Stimulated activated CD8-positive, alpha-beta memory T cell treated with anti-CD3 and anti-CD28 coated beads, Interleukin-7, amount 100 ng/mL, for 1 hour (primary cell): ENCODE measurements at places on chromosomes 12 and 14.

- DNase-seq: no peak
Measured at GRCh38 chr14:100295376-100296105, 10.7 kb downstream of the SLC25A29 start.

DNA sequence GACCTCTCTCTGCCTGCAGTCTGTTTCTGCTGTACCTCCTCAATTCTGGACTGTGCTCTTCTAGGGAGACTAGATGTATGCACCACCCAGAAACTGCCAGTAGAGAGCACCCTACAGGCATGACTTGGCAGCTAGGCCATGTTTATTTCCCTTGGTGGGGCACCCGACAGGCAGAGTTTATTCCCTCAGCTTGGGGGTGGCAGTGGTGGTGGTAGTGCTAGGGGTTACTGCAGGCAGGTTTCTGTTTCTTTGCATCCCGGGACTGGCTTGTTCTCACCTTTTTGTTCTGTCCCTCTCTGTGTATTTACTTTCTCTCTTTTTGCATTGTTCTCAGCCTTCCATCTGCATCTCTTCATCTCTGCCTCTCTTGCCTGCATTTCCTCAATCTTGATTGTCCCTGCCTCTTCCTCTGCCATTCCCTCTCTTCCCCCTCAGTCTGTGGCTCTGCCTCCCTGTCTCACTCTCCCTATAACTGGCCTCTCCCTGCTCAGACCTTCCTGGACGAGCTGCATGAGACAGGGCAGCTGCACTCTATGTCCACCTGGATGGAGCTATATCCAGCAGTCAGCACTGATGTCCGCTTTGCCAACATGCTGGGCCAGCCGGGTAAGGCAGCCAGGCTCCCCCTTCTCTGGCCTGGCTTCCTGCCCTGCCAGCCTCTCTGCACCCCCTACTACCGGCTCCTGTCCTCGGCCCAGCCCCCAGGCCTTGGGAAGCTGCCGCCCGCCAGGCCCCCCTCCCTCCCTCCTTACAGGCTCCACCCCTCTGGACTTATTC, 13.8 kb downstream of the PRPF40B start:
- no peak for DNase-seq

GRCh38 chr12:19763488-19763887, 324.2 kb downstream of the AEBP2 start:
- no peak for DNase-seq

DNA sequence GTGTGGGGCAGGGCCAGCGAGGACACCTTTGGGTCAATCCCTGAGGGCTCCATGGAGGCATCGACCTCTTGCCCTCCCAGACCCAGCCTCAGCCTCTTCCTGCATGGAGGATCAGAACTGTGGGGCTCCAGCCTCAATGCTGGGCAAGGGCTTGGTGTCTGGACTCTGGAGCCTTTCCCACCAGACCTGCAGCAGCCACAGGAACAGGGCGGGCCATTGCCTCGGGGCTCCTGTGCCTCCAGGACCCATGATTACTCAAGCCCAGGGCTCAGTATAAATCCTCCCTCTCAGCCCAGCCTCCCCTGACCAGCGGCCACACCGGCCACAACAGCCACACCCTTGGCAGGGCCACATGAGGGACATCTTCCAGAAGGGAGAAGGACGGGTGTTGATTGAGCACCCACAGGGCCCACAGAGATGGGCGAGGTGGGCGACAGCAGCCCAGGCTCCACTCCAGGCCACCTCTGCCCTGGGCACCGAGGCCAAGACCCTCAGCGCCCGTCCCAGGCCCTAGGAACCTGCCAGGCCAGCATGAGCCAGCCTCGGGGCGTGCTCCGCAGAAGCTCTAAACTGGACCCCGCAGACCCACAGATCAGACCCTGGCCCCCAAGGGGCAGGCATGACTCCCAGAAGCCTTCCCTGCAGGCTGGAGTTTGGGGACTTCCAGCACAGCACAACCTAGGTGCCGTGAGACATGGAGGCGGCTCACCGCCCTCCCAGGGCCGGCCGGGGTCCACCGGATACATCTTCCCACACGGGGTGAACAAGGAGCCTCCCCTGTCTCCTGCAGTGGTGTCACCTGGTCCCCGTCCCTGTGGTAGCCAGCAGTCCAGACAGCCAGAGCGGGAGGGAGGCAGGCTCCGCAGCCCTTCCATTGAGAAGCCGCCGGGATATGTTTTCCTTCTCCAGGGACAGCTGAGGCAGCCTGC, 25.1 kb downstream of the NCOR2 start:
- no peak for DNase-seq

DNA sequence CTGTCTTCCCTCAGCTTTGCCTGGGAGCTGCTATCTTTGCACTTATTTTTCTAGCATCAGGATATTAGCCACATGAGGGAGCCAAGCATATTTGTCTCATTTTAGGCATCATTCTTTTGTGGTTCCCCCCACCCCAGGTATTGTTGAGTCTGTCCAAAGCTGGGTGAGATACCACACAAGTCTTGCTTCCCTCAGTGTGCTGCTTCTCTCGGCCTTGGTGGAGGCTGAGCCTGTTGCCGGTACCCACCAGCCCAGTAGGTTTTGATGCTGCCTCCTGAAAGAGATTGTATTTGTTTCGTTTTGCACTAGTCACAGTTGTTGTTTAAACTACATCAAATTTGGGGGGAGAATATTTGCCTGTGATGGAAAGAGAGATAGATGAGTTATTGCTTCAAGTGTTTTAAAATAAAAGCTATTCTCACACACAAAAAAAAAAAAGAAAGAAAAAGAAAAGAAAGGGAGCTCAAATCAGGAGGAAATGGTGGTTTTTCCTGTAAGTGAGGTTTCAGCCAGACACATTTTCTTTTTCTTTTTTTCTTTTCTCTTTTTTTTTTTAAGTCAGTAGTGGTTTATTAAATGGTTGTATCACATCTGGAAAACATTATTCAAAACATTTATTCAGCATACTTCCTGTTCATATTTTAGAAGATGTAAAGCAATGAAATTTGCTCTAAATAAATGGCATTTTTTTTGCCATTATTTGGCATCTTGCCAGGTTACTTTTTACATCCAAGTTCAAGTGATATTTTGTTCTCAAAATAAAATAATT, 58.5 kb downstream of the SLC4A8 start:
- no peak for DNase-seq

DNA sequence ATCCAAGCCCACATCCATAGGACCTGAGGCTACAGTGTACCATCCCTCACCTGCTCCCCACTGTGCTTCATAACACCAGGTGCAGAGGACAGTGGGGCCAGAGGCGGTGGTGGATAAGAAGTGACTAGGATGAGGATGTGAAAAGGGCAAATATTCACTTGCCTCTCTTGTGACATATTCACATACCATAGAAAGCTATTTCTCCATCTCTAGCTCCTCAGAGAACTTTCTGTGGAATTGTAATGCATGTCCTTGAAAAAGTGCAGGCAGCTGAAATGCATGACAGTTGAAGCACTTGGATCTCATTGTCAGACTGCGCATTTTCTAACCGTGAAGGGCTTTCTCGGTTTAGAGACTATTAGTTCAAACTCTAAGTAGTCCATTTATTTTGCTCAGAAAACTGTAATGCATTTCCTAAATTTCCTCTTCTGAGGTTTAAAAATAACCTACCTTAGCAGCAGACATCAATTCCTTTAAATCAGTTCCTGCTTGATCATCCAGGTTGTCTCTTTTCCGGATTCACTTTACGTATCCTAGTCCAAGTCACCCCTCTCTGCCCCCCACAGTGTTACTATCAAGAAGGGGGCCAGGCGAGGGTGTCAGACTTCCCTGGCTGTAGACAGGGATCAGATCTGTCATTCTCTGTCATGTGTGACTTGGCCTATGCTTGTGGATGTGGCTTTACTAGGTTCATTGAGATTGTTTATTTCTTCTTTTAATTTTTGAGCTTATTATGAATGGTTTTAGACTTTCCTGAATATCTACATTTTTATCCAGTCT, 984.0 kb upstream of the TMEM132C start:
- DNase-seq: no peak

DNA sequence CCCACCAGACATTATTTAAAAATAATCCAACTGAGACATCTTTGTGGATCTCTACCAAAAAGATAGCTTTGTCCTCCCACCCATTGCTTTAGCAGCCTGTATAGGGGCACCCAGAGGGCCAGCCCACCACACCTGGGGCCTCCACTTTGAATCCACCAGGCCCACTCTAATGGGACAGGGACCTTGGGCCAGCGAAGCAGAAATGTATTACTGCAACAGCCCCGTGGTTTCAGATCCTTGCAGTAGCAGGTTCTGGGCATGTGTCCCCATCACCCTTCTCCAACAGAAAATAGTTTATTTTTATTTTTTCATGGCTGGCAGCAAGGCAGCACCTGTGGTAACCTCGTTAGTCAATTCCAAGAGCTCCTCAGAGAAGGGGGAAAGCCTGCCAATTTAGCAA, 218.4 kb downstream of the ZFP36L1 start:
- DNase-seq: no peak

DNA sequence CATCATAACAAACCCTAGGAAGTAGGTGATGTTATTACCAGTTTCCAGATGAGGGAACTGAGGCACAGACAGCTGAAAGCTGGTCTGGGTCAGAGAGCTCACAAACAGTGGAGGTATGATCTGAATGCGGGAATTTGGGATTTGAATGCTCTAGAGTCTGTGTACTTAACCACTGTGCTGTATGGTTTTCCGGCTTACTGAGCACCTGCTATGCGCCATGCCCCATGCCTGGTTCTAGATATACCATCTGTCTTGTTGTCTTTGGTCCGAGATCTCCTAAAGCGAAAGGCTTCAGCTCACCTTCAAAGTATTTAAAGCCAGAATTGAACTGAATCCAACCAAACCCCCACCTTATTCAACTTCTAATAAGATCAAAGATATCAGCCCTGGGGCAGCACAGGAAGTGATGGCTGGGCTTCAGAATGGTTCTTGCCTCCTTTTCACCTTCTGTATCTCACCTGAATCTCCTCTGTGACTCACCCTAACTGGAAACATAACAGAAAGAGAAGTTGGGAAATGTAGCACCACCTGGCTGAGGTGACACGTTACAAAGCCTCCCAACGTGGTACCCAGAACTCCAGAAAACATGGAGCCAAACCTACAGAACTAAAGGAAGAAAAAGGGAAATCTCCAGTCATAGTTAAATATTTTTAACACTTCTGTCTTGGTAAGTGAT, 54.3 kb downstream of the PRMT8 start:
- no peak for DNase-seq

GRCh38 chr14:32201816-32202490, at the start of gene RNU6-7:
Gene RNU6-7, plus strand, starts transcription at chr14:32202045.
- DNase-seq: no peak

DNA sequence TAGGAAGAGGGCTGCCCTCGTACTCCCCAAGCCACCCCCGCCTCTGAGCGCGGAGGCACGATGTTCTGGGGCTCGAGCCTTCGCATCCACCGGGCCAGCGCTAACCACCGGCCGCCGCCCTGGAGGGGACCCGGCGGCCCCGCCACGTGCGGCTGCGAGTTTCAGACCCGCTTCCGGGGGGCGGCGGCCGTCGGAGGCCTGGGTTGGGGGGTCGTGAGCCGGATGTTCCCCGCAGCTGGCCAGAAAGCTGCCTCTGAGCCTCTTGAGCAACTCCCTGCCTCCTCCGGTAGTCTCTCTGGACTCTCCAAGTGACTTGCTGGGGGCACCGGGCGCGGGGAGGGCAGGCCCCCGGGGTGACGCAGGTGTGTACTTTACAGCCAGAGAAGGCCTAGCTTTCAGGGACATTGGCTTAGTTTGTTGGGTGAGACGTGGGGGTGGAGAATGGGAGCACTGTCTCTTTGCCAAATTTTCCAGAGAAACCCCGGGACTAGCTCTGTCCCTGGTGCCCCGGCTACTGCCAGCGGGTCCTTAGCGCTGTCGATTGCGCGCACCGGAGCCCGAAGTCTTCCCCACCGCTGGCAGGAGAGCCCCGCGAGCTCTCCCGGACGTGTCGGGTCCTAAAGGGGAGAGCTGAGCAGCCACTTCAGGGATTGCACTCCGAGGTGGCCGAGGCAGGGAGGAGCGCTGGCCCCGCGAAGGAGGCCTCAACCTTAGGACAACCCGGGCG, 15.6 kb downstream of the OTX2 start:
- no peak for DNase-seq
